ENCODE measurements at places on chromosomes 11 and 22.

DNA sequence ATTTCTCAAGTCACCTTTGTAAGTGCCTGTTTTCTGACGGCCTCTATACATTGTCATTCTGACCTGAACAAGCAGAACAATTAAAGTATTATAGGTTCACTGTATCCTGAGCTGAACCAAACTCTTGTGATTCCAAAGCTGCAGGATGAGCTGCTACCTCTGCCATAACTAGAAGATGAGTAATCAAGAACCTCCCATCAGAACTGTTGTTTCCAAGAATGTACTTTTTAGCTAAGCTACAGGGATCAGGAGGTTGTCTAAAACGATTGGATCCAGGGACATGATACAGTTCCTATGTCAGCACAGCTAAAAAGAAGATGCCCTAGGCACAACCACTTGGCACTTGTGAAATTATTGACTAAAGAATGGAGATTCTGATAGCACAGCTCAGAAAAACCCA, 288.4 kb upstream of the CCDC90B start:
- no peak for DNase-seq

DNA sequence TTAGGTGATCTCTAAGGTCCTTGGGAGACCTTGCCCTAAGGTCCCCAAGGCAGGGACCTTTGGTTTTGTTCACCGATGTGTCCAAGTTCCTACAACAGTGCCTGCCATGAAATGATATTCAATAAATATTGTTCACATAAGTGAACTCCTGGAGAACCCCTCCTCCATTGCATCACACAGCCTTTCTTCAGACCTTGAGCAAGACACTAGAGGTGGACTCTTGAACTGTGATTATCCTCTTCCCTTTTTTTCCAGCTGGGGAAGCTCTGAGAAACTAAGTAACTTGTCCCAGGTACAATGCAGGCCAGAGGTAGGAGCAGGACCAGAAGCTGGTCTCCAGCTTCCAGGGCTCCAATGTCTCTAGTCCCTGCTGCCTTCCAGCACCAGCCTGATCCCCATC, 76.6 kb upstream of the LMO1 start:
- DNase-seq = no peak

DNA sequence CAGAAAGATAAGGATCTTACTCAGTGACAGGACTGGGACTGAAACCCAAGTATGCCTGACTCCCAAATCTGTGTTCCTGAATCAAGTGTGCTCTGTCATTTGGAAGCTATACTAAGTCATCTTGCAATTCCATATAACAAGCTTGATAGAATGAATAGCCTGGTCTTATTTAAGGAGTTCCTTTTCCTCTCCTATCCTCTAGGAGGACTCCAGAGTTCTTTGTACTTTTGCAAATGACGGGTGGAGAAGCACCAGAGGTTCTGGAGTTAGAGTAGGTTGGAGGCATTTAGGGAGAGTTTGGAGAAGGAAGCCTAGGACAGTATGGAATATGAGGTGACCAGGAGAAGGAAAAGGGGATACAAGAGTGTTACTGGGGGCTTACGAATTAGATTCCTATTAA, 92.9 kb upstream of the RCN1 start:
- no peak for DNase-seq

DNA sequence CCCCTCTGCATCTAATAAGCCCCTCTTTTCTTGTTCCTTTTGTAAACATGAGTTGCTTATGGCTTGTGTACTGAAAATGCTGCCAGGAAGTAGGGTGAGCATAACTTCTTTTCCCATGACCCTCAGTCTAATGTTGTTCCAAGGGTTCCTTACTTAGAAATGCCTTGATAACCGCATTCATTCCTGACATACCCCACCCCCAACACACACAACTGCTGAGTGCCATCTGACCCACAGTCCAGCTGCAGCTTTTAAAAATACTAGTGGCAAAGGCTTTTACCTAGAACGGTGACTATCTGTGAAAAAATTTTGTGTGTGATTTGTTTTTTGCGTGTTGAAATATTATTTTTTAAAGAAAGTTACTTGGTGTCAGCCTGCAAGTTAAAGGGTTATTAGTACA, 52.6 kb downstream of the ARHGAP42 start:
- no peak for DNase-seq

- no peak for DNase-seq
Observed at GRCh38 chr11:15483205-15483604, 368.5 kb downstream of the INSC start.

DNA sequence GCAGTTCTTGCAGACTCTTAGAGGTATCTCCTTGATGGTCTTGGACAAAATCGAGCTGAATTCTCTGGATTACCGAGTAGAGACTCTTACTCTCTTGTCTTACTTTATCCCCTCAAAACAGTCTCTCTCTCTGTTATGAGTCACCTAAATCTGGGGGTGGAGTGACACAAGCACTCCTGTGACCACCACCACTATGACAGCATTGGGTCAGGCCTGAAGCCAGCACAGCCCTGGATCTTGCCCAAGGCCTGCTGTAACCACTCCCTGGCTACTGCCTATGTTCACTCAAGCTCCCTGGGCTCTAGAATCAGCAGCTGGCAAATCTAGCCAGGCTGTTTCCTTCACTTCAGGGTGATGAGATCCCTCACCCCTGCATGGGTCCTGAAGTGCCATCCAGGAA, 662.5 kb downstream of the LUZP2 start:
- no peak for DNase-seq

- no peak for DNase-seq
Observed at GRCh38 chr11:126433244-126433846, 77.9 kb downstream of the ST3GAL4 start.

GRCh38 chr11:116219171-116219635, 553.6 kb downstream of the BUD13 start:
- no peak for DNase-seq

- DNase-seq = no peak
Observed at GRCh38 chr22:19696504-19697276, 17.6 kb upstream of the SEPTIN5 start.

DNA sequence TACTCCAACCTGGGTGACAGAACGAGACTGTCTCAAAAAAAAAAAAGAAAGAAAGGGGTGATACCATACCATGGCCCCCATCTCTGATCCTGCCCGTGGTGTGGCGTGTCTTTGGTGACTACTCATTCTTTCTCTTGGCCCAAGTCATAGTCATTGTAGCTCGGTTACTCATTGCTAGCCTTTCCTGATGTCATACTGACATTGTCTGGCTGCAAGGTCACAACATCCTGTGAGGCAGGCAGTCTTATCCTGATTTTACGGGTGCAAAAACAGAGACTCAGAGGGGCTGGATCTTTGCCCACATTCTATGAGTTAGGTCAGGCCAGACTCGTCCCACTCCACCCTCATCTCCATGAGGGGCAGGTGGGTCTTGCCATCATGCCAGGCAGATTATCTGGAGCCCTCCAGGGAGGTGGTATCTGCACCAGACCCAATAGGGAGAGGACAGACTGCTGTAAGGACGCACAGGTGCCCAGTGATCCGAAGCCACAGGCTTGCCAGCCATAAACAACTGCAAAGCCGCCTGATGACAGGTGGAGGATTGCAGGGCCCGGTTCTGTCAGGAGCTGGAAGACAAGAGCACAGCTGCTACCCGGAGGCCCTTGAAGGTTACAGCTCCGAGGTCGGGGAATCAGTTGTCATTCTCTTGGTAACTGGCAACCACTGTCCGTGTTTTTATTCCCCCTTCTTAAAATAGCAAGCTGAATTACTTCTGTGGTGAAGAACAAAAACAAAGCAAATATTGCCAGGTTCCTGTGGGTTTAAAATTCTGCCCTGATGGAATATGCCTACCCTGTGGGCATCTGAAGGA, 13.8 kb downstream of the TOM1 start:
- DNase-seq = no peak

GRCh38 chr11:25441421-25441820, 890.5 kb upstream of the ANO3 start:
- DNase-seq = no peak

- no peak for DNase-seq
Observed at GRCh38 chr11:95652002-95652472, 137.5 kb downstream of the FAM76B start.

- DNase-seq = no peak
Observed at GRCh38 chr11:130216221-130216550, 56.6 kb downstream of the ST14 start.

DNA sequence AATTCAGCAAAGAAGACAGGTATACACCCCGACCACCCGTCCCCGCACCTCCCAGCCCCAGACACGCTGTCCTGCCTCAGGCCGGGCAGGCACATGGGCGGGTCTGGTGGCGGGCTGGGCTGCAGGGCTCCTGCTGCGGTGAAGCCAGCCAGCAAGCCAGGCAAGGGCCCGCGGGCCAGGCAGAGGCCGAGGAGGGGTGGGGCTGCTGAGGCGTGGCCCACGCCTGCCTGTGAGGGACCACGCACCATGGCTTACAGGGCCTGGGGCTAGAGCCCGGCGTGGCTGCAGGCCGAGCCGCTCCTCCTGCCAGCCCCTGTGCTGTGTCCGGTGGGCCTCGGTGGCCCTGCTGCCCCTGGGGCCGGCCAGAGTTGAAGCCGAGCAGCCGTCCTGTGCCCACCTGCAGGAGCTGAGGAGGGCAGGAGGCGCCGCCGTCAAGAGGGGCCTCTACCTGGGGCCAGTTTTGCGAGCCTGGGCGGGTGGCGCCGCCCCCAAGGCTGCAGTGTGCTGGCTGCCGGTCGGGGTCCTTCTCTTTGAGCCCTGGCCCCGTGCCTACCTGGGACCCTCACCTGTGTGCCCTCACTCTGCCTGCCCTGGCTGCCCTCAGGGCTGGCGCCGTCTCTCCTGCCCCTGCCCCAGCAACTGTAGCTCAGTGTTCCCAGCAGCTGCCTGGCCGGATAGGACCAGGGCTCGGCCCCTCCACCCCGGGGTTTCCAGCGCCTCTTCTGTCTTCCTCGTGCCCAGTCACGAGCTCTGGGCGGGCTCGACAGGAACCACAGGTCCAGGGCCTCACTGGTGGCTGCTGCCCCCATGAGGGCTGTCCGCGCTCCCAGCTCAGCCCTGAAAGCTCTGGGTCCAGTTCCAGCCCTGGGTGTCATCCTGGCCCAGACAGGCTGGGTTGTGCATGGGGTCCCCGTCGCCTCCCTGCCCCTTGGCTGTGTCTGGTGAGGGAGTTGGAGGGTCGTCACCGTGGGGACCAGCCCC, 38.4 kb downstream of the MOB2 start:
- DNase-seq = no peak

DNA sequence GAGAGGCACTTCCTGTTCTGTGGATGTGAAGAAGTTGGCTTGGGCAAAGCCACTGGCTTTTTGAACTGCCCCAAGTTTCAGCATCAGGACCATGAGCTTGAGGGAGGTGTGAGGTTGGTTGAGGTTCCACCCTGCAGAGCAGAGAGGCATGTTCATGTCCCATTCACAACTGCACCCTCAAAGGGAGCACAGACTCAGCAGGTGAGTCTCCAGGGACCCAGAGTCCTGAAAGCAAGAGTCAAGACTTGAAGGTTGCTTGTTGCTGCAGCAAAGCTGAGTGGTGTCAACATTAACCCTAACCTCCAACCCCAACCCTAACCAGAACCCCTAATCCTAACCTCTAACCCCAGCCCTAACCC, 556.3 kb downstream of the BRD1 start:
- DNase-seq = no peak

- DNase-seq = no peak
Observed at GRCh38 chr22:46408568-46409506, 73.3 kb downstream of the TRMU start.

DNA sequence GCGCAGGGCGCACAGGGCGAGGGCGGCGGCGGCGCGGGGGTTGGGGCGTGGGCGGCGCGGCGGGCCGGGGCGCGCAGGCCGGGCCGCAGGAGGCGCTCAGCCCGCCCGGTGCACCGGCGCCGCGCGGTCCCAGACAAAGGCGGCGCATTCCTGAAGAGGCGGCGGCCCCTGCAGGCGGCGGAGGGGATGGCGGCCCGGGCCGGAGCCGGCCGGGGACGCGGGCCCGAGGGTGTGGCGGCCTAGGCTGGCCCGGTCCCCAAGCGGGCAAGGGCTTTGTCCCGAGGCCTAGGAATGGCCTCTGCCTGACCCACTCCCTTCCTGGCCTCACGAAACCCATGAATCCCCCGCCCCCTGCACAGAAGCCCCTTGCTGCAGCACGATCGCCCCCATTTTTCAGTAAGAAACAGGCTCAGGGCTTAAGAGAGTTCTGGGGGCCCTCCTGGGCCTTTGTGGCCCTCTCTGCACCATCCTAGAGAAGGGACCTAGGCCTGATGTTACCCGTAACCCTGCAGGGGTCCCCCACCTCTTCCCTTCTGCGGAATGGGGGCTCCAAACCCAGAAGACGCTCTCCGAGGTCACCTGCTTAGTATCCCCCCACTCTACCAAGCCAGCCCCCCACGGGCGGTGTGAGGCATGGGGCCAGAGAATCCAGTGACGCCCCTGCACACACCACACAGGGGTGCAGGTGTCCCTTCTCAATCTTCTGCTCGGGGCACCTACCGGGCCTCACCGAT, at the start of gene RTN4R:
Gene RTN4R (minus strand): TSS at position 40 of the 734 bp plus-strand sequence. CDS start 226 bp downstream, outside the sequence.
- no peak for DNase-seq

GRCh38 chr11:117375960-117376359, 48.3 kb downstream of the CEP164 start:
- no peak for DNase-seq

DNA sequence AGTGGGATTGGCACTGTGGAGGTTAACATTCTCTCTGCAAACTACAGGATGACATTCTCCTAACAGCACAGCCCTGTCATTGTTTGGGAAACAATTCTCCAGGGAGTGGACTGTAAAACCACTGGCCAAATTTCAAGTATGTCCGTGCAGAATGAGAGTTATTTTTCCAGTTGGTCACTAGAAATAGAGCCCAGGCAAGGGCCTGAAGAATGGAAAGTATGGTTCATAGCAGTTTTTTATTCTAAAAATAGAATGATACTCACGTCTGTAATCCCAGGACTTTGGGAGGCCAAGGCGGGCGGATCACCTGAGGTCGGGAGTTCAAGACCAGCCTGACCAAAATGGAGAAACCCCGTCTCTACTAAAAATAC, 39.0 kb upstream of the CD44 start:
- no peak for DNase-seq

GRCh38 chr11:2592559-2593392, 107.0 kb downstream of the KCNQ1OT1 start:
- no peak for DNase-seq

- no peak for DNase-seq
Observed at GRCh38 chr22:35891442-35891841, 137.2 kb downstream of the RBFOX2 start.

All from stimulated activated CD8-positive, alpha-beta memory T cell treated with anti-CD3 and anti-CD28 coated beads, Interleukin-4, amount 100 ng/mL, for 1 hour (primary cell).